ENCODE measurements at places on chromosomes 16 and 17.

- DNase-seq: peak; percentile 61
These were observed at the start of gene SGSM2 for GRCh38 chr17:2336852-2337543. SGSM2 (plus strand) TSS chr17:2337501; CDS start chr17:2337689, 188 bp downstream.

GRCh38 chr17:37164057-37164456, 211.7 kb upstream of the C17orf78 start:
- no peak for DNase-seq

DNA sequence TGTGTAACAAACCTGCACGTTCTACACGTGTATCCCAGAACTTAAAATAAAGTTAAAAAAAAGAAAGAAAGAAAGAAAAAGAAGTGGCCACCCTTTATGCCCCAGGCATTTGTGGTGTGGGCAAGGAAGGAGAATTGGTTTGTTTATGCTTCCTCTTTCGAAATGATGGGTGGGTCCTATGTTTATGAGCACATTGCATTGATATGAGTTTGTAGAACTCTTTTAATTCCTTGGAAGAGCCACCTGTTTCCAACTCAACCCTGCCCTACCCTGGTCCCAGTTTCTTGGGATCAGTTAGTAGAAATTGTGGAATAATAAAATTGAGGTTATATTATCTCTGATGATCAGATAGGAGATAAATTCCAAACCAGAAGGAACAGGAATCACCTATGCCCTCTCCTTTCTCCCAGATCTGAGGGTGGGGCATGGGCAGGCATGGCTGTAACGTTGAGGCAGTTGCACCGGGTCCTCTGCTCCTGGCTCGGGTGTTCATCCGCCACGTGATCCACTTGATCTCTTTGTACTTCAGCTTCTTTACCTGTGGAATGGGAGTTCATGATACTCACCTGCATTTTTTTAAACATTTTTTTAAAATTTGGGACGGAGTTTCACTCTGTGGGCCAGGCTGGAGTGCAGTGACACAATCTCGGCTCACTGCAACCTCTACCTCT, 15.9 kb downstream of the CHAD start:
- no peak for DNase-seq

DNA sequence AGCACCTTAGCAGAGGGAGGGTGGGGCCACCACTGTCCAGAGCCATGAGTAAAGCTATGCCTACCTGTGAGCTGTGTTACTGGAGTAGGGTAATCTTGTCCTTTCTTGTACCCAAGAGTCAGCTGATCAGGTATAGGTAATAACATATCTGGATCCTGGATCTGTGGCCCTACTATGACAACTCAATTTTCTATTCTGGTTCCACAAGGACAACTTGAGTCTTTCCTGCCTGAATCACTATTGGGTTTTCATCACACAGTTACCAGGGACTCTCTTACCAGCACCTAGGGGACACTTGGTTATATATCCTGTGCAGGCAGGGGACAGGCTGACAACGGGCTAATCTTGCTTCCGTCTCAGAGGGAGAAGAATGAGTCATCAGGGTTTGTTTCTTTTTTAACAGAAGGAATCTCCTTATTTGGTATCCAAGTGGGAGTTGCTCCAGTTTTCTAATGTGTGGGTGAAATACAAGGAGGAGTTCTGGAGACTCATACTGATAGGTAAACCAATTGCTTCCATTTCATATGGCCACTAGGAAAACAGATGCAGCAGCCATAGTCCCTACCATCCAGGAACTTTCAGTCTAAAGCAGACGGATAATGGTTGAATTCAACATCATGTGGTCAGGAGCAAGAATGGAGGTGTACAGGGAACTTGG, 6.8 kb downstream of the ZNF267 start:
- DNase-seq: peak; percentile 70

- DNase-seq: peak; percentile 31
These were observed 31.7 kb downstream of the OSBPL7 start for GRCh38 chr17:47789611-47790561.

GRCh38 chr17:55458978-55459377, 37.3 kb upstream of the MMD start:
- peak; percentile 87 for DNase-seq

GRCh38 chr17:61511480-61512182, 59.4 kb downstream of the TBX4 start:
- no peak for DNase-seq

DNA sequence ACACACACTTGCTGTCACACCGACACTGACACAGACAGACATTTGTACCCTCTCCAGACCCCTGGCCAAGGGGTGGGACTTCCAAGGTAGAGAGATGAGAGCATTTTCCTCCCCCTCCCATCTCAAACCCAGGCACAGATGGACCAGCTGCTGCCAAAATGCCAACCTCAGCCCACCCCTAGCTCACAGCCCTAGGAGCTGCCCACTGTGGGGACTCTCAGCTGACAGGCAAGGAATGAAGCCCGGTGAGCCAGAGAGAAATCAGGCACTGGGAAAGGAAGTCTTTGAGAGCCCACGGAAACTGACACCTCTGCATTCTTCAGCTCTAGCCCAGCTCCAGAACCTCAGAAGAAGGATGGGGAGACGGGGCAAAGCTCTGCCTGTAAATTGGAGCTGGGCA, 2.8 kb downstream of the ETV4 start:
- peak; percentile 21 for DNase-seq

DNA sequence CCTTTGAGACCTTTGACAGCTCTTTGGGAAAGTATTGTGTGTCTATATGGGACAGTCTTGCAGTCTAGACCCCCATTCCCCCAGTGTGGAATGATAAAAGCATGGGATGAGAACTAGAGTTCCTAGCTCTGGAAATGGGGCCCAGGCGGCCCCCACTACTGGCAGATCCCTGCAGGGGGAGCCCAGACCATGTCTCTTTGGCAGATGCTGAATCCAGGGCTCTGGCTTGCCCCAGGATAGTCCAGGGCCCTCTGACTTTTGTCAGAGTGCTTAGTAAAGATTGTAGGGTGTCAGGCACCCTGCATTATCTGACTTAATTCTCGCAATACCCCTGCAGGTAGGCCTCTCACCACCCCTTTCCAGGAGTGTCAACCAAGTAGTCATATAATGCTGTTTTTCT, 8.3 kb downstream of the ALKBH5 start:
- DNase-seq: no peak

DNA sequence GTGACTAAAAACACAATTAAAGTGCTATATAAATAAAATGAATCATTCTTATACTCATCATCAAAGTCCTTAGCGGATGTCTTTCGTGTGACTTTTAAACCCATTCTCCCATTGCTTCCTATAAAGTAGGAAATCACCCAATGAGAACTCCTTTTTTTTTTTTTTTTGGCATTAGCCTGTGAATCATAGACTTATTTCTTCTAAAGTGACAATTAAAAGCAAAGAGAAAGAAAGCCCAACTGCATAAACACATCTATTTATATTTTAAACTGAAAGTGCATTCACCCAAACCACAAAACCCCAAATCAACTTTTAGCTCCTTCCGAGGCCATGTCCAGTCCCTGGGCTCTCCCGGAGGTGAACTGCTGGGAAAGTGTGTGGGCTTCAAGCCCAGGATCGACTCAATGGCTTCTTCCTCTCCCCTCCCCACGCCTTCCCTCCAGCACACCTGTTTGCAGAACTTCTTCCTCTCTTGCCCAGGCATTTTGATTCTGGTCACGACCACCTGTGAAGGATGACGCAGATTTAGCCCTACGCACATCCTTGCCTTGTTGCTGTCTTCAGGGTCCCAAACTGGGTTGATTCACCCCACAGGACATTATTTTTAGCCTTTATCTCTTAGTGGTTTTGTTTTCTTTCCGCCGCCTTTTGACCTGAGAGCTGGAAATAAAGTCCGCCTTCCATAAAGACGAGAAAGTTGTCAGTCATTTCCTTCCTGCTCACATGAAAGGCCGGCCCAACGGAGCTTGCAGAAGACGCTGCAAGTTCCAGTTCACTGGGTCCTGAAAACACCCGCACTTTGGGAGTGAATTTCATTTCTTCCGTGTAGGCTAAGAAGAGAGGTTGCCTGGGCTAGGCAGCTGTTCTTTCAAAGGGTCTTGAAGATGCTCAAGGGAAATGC, 166.8 kb downstream of the MAP2K6 start:
- DNase-seq: no peak

GRCh38 chr16:11161974-11162373, 94.0 kb downstream of the SOCS1 start:
- DNase-seq: no peak

DNA sequence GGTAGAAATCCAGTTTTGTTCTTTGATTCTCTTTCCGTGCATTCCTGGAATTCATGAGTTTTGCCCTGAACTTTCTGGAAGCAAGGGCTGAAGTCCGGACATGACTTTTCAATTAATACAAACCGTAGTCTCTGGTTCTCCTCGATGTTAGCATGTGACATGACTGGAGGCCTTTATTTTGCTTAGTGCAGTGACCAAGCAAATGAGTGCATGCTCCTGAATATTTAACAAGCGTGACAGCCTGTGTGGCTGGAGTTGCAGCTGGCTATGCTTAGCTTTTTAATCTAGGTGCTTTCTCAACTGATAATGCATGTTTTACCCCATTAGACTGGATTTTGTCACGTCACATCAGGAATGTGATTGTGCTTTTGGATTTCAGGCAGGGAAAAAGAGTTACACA, 302.1 kb downstream of the MAP2K6 start:
- DNase-seq: peak; percentile 16

GRCh38 chr17:40720899-40721298, 17.3 kb upstream of the KRT24 start:
- DNase-seq: no peak

DNA sequence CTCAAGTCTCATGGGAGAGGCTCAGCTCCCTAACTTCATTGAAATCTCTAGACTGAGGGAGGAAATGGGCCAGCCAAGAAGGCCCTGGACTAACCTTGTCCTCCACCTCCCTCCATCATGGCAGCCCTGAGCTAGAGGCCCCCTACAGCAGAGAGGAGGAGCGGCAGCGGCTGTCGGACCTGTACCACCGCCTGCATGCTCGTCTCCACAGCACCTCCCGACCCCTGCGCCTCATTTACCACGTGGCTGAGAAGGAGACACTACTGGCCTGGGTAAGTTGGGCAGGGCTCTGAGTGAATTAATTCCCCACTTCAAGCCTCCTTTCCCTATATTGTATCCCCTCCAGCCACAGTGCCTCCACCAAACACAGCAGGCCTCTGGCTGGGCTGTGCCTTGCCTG, 3.8 kb upstream of the SYCE1L start:
- DNase-seq: no peak

DNA sequence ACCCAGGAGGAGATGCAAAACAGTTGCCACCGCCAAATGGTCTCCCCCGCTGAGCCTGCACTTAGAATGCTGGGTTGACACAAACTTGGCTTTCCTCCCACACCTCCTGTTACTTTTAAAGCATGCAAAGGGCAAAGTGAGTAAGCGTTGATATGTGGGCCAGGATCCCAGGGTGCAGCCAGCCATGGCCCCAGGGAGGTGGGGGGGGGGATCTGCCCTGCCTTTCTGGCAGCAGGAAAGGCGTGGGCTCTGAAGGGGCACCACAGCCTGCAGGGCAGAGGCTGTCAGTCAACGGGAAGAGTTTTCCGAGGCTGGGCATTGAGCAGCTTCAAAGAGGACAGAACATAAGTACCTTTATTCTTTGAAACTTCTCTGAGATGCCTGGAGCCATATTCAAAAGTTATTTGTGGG, 142.3 kb downstream of the ABCC12 start:
- DNase-seq: no peak

DNA sequence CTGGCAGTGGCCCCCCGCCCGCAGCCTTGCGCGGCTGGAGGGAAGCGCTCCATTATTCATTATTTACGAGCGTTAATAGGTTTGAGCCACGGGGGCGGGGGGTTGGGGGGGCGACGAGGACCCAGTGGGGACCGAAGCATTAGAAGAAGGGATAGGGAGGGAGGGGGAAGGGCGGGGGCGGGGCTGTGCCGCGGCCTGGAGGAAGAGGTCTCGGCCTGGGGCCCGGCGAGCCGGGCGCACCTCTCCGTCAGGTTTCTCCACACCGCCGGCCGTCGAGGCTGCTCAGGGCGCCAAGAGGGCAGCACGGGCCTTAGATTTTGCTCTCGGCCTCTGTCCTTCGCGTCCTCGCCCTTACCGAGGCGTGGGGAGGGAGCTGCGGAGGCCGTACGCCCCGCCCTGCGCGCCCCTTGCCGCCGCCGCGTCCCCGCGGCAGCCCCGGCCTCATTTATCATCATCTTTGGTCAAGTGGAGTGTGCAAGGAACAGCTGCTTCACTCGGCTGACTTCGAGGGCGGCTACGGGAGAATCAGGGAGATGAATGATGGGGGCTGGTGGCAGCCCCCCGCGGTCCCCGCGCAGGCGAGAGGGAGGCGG, 54.2 kb downstream of the SREBF1 start:
- DNase-seq: no peak

DNA sequence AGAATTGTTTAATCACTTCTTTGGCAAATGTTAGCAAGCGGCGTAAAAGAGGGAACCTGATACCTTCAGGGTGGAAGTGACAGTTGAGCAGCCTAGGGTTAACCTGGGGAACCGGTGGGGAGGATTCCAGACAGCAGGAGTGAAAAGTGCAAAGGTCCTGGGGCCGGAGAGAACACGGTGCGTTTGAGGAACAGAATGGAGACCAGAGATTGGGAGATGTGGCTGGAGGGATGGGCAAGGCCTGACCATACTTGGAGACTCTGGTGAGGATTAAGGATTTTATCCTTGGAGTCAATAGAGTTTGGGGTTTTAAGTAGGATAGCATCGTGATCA, 2.3 kb upstream of the ZNF500 start:
- DNase-seq: no peak

GRCh38 chr17:31596382-31597323, 205.2 kb downstream of the RAB11FIP4 start:
- peak; percentile 99 for DNase-seq

DNA sequence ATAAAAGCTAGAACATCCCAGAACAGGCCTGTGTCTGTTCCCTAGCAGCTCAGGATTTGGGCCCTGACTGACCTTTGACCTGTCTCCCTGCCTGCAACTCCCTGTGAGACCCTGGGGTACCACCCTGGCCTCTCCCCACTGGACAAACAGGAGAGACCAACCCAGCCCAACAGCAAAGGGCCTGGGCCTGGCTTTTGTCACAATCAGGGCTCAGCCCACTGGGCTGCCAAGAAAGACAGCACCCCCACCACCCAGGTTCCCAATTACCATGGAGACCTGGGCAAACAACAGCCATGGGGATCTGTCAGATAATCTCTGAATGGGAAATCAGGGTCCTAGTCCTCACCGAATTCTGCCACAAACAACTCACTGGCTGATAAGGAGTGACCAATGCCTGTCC, 11.1 kb downstream of the PLLP start:
- DNase-seq: no peak

- DNase-seq: no peak
These were observed 16.2 kb downstream of the ETV4 start for GRCh38 chr17:43529947-43530287.
